Stimulated activated CD8-positive, alpha-beta memory T cell treated with anti-CD3 and anti-CD28 coated beads, Interleukin-15, amount 100 ng/mL, for 4 hours (primary cell): ENCODE measurements at places on chromosomes 2 and 18.

DNA sequence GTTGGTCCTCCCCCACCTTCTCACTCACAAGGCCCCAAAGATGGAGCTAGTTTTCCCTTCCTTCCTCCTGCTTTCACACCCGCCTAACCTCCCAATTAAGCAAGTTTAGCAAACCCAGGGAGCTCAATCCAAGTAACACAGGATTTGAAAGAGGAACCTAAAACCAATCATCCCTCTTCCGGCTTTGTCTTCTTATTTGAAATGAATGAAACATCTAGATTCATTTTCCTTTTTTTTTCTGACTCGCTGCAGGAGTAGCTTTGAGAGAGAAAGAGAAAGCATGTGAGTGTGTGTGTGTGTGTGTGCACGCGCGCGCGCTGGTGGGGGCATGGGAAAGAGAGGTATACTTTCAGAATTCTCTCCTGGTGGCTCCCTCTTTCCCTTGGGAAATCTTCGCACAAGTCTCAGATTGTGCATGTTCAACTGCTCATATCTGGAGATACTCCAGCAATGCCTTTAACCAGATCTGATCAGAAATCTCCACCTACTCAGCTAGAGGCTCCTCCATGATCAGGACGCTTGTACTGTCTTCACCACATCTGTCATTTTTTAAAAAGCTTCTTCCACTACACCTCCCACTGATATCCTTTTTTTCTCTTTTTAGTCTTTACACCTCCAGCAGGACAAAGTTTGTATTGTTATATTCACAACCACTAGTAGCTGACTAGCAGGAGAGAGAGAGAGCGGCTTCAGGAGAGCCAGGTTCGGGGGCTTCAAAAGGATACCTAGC is 1.7 kb downstream of the SLC8A1 start:
- no peak for DNase-seq

DNA sequence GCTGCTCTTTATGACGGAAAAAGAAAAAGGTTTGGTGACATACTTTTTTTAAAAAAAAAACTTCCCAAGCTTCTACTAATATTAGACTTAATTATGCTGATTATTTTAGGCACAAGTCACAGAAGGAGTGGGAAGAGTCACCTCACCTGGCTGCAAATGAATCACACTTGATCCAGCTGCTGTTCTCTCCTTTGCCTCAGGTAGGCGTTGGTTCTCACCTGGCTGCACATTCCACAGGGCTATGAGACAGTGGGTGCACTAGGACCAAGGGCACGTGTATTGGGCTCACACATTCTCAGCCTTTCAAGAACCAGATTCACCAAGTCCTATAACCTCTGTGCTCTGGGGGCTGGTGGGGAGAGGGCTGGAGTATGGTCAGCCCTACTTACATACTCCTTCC is 93.3 kb downstream of the TGFA start:
- DNase-seq: no peak

DNA sequence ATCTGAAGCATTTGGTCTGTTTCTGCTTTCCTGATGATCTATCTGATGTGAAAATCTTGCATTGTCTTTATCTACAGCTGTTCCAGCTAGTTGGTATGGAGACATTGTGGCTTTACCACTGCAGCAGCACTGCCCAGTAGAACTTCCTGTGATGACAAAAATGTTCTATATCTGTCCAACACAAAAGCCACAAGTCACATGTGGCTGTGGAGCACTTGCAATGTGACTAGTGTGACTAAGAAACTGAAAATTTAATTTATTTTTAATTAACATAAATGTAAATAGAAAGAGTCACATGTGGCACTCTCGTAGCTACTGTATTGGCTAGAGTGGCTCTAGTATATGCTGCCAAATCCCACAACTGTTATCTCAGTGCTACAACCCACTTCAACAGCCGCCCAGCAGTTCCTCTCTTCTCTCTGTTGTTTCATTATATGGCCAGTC is 425.7 kb downstream of the SETBP1 start:
- no peak for DNase-seq

DNA sequence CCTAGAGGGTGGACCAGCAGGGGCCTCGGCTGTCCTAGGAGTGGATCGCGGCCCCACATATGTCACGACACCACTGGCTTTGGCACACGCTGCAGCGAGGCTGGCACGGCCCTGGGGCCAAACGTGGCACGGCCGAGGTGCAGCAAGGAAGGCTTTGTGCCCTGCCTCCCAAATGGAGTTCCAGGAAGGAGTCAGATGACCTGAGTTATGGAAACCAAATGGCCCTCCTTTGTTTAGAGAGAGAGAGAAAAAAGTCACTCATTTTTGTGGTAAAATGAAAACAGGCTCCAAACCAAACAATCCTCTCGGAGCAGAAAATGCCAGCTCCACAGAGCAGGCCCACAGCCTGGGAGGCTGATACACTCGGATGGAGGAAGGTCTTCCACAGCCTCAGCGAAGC is 105.6 kb downstream of the ANTXR1 start:
- DNase-seq: no peak

- no peak for DNase-seq
Measured at GRCh38 chr2:238462782-238463396, 36.2 kb downstream of the ASB1 start.

GRCh38 chr2:27833931-27834330 is 56.3 kb downstream of the RBKS start:
- DNase-seq: no peak

DNA sequence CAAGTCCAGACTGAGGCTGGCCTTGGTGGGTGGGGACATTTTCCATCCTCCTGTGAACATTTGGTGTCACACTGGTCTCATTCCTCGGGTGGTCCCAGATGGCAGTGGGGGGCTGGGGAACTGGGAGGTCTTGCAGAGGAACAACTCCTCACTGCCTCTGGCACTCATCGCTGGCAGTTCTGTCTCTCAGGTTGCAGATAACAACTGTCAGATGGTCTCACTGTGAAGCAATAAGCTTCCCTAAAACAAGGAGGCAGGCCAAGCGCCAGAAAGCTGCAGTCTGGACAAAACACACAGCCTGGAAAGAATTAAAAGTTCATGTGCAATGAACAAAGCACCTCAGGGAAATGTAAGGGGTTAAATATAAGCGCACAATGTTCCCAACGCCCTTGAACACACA is 78.1 kb downstream of the IRS1 start:
- no peak for DNase-seq

DNA sequence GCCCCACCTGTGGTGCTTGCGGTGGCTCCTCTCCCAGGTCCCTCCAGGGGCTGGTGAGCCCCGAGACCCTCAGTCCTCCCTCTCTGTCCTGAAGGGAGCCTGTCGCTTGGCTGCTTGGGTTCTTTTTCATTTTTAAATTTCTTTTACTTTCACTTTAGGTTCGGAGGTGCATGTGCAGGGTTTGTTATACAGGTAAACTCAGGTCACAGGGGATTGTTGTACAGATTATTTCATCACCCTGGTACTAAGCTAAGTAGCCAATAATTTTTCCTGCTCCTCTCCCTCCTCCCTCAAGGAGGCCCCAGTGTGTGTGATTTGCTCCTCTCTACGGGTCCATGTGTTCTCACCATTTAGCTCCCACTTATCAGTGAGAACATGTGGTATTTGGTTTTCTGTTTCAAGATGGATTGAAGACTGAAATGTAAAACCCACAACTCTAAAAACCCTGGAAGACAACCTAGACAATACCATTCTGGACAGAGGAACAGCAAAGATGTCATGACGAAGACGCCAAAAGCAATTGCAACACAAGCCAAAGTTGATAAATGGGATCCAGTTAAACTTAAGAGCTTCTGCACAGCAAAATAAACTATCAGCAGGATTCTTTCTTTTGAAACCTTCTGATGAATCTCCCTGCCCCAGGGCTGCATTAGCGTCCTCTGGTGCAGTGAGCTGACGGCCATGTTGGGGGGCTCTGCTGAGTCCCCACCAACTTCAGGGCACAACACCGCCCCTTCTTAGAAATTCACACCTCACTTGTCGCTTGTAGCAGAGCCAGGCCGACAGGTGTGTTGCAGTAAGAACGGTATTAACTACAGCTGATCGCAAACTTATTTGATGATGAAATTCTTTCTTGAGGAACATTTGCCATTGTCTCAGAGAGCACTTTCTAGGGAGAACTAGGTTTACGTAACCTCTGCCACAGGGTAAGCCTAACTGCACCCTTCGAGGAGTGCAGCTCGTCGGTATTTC is 135.3 kb downstream of the ZNF236 start:
- no peak for DNase-seq

DNA sequence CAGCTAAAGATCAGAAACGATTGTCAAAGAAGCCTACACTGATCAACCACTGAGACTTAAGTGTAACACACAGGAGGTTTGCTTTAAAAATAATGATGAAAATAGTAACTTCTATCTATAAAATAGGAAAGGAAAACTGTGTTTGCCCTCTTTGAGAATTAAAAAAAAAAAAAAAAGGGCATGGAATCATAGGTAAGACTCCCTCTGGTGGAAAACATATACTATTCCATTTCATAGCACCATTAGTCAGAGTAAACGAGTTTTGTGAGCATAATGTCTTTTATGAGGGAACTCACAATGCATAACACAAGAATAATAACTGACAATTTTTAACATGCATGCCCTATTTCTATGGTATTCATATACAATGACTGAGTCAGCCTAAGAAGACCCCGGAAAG is 36.3 kb downstream of the SLC35F5 start:
- DNase-seq: no peak

- DNase-seq: no peak
Measured at GRCh38 chr2:85490861-85491755, 47.9 kb upstream of the MAT2A start.

DNA sequence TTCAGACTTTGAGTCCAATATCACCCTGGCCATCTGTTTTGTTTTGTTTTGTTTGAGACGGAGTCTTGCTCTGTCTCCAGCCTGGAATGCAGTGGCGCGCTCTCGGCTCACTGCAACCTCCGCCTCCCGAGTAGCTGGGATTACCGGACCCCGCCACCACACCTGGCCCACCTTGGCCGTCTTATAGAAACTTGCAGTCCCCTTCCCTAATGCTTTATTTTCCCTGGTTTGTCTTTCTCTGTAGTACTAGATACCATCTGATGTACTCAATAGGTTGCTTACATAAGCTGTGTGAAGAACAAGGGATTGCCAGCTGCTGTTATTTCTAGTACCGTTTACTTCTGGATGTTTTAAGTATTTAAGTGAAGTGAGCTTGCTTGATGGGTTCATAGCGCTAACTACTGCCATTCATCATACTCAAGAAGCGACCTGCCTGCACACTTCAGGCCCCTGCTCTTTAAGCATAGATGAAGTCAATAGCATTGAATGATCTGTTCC is 1.2 kb downstream of the RPL31 start:
- no peak for DNase-seq

DNA sequence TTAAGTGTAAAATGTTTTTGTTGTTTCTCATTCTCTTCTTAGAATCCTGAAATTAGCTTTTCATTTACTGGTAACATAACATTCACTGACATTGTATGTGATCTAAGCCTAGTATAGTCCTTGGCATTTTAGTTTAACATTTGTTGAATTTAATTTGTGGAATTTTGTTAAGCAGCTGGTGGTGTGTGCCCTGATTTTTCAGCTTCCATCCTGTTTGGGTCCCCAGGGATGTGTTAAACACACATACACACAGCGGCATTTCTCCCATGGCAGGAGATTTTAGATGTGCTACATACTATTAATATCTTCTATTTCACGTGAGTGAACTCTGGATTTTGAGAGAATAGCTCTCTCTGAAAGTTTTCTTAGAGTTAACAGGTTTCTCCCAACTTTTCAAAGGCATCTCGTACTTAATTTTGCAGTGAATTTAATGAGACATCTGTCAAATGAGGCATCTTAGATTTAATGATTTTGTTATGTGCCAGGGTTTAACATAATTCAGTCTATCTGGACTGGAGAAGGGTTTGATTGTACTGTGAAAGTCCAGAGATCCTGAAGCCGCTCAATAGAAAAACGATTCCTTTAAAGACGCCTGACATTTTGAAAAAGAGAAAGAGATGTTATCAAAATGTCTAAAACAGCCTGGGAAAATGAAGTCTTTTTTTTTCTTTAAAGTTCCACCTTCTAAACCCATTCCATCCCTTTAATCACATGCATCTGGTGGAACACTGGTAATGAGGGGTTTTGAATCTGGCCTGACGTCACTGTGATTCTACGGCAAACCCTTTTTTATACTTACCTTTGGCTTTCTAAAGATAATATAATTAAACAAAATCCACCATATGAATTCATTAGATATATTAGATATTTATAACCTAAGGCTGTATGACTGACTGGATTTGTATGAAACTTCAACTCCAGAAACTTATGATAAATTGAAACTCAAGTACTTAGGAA is 6.8 kb downstream of the PHLPP1 start:
- no peak for DNase-seq

- no peak for DNase-seq
Measured at GRCh38 chr2:28292491-28292890, 100.2 kb upstream of the FOSL2 start.

DNA sequence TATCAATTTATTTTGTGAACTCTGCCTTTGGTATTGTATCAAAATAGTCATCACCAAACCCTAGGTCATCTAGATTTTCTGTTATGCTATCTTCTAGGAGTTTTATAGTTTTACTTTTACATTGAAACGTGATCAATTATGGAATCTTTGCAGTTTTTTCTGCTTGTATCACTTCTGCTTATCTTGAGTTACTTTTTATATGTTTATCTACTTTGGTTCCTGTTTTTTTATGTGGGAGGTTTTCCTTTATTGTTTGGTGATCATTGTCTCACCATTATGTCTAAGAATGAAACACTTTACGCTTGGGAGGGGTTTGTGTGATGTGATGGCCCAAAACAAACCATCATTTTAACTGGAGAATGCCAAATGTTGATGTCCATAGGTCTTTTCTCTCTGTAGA is 261.2 kb downstream of the SPAG16 start:
- DNase-seq: no peak

DNA sequence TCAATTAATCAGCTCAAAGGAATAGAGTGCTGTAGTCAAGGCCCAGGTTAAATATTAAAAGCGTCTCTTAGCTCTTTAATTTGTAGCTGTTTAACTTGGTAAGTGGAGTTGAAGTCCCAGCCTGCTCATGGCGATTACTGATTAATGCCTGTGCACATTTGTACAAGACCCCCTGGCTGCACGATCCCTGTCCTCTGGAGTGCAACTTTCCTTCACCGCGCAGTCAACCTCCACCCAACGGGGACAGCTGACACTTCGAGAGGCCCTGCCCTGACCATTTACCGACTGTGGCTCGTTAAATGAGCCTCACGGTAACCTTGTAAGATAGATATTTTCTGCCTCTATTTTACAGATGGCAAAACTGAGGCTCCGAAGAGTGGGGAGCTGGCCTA is 5.5 kb upstream of the CYS1 start:
- DNase-seq: no peak

GRCh38 chr2:168196764-168197180 is 50.6 kb downstream of the STK39 start:
- no peak for DNase-seq
